Fibroblast of lung (primary cell): ENCODE measurements at places on chromosomes 7 and 10. TPM values are rescaled to one million over a fixed set of nuclear protein-coding genes. Genes with fewer than 3 reads are reported as not detected.

The NRCAM gene
- 2.1 and 3.1 TPM in 2 replicates for total RNA-seq

The PSD gene
- 5.3 and 6.9 TPM in 2 replicates for total RNA-seq

The GTF2IRD1 gene
- total RNA-seq: 10.0 and 14.7 TPM in 2 replicates

The EPO gene
- not detected in 2 replicates for total RNA-seq

The BUB3 gene
- total RNA-seq: 98.9 and 195 TPM in 2 replicates

The GPR15LG gene
- total RNA-seq: not detected in 2 replicates

The CALCR gene
- not detected in 2 replicates for total RNA-seq

The DNAJC1 gene
- total RNA-seq: 46.2 and 64.7 TPM in 2 replicates

The SPDYE6 gene
- total RNA-seq: not detected in 2 replicates

The COL17A1 gene
- under 0.01 TPM in 1 of 2 replicates, not detected in the other for total RNA-seq

The C7orf57 gene
- total RNA-seq: not detected in 2 replicates

The FAM221A gene
- total RNA-seq: 3.3 and 5.1 TPM in 2 replicates

The CHN2 gene
- total RNA-seq: 0.33 and 1.3 TPM in 2 replicates

The CYP26C1 gene
- under 0.01 TPM in 2 replicates for total RNA-seq

The SPDYE1 gene
- total RNA-seq: under 0.01 TPM in 1 of 2 replicates, not detected in the other

The RASSF4 gene
- 5.4 and 11.4 TPM in 2 replicates for total RNA-seq

The WDFY4 gene
- under 0.01 and 0.66 TPM in 2 replicates for total RNA-seq

The CDK13 gene
- 76.3 and 76.8 TPM in 2 replicates for total RNA-seq

The CALY gene
- total RNA-seq: 0.26 TPM in 1 of 2 replicates, not detected in the other
